DMS 273 treated with DMSO at 0.1 percent for 48 hours (cell line): ENCODE measurements at places on chromosomes 5 and 9.

- DNase-seq = no peak
These were observed 19.5 kb downstream of the SLC22A5 start for GRCh38 chr5:132389051-132389331.

GRCh38 chr5:90134892-90135291, 274.7 kb downstream of the CETN3 start:
- no peak for DNase-seq

DNA sequence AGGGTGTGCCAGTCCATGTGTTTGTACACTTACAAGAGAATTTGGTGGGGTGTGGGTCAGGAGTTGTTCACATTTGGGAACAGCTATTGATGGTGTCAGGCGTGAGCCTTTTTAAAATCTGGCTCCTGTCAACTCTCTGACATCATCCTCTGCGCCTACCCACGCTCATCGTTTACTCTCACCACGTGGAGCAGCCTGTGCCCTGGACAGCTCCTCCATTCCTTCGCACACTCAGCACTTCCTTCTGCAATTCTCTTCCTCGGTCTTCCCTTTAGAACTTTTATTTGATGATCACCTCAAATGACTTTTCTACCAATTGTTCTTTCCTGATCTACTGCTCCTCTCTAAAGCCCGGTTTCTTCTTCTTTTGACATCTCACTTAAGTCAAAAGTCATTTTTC, 42.1 kb upstream of the GNAQ start:
- no peak for DNase-seq

DNA sequence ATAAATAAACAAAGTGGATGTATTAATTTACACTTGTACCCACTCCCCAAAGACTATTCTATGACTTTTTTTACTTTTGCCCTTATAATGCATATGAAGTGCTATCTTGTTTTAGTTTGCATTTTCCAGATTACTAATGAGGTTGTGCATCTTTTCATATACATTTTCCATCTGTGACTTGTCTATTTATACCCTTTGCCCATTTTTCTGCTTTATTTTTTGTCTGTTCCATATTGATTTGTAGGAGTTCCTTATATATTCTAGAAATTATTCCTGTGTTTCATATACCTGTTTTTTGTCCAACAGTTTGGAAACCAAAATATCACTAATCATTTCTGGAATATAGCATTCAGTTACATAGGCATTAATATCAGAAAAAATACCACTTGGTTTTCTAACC, 54.0 kb upstream of the SLC30A5 start:
- no peak for DNase-seq

DNA sequence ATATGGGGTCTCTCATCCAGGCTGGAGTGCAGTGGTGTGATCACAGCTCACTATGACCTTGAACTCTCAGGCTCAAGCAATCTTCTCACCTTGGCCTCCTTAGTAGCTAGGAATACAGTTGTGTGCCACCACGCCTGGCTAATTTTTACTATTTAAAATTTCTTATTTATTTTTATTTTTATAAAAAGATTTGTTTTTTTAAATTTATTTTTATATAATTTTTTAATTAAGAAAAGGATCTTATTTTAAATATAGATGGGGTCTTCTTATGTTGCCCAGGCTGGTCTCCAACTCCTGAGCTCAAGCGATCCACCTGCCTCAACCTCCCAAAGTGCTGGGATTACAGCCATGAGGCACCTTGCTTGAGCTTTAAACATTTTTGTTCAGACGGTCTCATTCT, 2.4 kb upstream of the ZCCHC7 start:
- DNase-seq = no peak

- no peak for DNase-seq
These were observed 20.8 kb downstream of the ENHO start for GRCh38 chr9:34501889-34502425.

- no peak for DNase-seq
These were observed 68.4 kb downstream of the COL27A1 start for GRCh38 chr9:114223564-114224246.

- DNase-seq = no peak
These were observed 72.3 kb downstream of the DAP start for GRCh38 chr5:10688651-10689171.

GRCh38 chr5:127565586-127566270, 48.3 kb downstream of the PRRC1 start:
- no peak for DNase-seq

DNA sequence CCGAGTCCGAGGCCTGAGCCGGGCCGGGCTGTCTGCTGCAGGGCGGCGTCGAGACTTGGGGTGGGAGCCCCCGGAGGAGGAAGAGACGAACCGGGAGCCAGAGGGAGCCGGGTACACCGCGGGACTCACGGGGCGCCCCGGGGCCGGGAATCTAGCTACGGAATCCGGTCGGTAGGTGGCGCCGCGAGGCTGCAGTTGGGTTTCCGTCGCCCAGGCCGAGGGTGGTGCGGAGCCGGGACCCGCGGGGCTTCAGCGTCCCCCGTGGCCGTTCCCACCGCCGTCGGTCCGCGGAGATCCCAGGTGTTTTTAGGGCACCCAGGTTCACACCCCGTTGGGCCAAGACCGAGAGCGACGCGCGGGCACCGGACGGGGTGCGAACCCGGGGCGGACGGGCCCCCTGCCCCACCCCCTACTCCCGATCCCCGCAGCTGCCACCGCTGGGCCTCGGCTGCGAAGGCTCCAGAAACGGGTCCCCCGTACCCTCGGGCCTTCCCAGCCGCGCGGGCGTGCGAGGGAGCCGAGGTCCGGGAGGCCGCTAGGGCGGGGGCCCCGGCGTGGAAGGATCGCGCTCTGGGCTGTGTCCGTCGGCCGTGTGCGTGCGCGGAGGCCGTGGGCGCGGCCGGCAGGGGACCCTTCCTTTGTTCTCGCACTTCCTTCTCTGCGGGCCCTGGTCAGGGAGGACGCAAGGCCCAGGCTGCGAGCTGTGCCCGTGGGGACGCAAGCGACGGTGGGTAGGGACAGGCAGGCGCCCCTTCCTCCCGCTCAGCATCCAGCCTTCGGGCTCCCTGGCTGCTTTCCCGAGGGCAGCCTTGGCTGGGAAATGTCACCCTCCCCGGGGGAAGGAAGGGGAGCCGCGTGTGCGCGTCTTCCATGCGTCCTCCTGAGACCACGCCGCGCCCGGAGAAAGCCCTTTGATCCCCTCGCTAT, 146.6 kb downstream of the GAPVD1 start:
- DNase-seq = no peak

- DNase-seq = no peak
These were observed 257.8 kb downstream of the PLK2 start for GRCh38 chr5:58201922-58202648.

GRCh38 chr5:30183795-30184194, 1009.7 kb upstream of the CDH6 start:
- no peak for DNase-seq

- DNase-seq = no peak
These were observed 72.5 kb downstream of the BASP1 start for GRCh38 chr5:17289681-17290539.

- no peak for DNase-seq
These were observed 30.0 kb upstream of the PLPP1 start for GRCh38 chr5:55564721-55565120.

DNA sequence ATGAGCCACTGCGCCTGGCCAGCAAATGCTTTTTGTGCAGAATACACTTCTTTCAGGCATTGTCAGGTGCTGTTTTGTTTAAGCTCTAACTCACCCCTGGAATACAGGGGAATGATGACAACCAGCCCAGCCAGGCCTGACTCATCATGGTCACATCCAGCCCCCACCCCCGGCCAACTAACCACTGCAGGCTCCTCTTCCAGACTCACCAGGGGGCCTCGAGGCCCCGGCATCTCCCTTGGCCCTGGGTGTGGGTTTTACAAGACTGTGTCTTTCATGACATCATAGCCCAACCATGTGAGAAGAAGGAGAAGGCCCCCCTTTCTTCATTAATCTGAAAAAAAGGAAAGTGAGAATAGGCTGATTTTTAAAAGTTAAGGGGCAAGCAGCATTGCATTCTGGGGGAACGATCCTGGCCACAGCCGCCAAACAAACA, 35.5 kb downstream of the OLFML2A start:
- DNase-seq = no peak

- no peak for DNase-seq
These were observed 289.3 kb downstream of the FANCC start for GRCh38 chr9:95027914-95028852.

DNA sequence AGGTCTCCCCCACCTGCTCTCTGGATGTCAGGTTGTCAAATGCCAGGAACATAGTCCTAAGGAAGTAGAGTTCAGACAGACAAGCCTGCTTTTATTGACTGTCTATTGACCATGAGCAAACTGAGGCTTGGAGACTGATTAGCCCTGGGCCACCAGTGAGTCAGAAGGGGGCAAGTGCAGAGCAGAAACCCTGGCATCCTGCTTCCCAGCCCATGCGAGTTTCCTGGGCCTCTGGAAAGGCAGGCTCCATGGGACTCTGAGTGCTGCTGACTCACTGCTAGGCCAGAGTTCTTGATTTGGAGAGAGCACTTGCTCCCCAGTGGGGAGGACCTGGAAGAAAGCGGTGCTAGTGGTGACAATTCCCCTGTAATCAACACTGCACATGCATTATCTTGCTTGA, 2.8 kb upstream of the HBEGF start:
- DNase-seq = no peak

GRCh38 chr9:33161589-33162132, 5.5 kb downstream of the B4GALT1 start:
- no peak for DNase-seq

DNA sequence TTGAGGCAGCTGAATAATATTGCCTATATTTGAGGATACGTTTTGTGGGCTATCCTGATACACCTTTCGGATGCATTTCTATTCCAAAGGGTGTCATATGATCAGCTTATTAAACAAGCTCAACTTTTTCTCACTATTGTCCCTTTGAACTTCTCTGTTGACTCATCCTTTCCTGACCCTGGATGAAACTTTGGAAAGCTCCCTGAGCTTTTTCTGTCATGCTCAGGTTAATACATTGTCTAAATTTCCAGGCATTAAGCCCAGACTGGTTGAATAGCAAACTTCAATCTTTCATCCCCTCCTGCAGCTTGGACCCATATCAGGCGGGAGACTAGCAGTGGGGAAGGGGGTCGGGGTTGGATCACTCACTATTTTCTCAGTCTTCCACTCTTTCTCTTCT, 104.9 kb upstream of the PTPN3 start:
- no peak for DNase-seq

DNA sequence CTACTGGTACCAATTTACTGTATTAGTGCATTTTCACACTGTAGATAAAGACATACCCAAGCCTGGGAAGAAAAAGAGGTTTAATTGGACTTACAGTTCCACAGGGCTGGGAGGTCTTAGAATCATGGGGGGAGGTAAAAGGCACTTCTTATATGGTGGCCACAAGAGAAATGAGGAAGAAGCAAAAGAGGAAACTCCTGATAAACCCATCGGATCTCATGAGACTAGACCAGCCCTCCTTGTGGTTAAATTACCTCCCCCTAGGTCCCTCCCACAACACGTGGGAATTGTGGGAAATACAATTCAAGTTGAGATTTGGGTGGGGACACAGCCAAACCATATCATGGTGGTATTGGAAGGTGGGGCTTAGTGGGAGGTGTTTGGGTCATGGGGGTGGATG, 56.5 kb upstream of the SPDL1 start:
- DNase-seq = no peak

- DNase-seq = no peak
These were observed 52.5 kb upstream of the ZBTB43 start for GRCh38 chr9:126752376-126752775.

- DNase-seq = no peak
These were observed 67.4 kb downstream of the VCAN start for GRCh38 chr5:83538786-83539462.

GRCh38 chr9:10774051-10774450, 161.2 kb upstream of the PTPRD start:
- DNase-seq = peak; percentile 76

DNA sequence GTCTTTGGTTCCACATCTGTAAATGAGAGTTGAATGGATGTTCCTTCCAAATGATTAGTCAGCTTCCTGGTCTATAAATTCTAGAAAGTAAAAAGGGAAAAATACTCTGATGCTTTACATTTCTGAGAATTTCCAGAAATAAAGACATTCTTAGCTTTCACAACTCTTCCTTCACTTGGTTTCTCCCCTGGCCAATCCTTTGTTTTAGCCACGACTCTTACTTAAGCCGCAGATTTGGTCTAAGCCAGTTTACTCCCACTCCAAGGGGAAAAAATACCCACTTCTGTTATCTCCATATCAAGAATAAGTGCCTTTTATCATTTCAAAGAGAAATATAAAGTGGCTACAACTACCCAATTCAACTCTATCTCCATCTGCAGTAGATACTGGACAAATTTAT, 29.7 kb downstream of the PWWP2A start:
- DNase-seq = no peak

GRCh38 chr5:174542471-174542870, 181.9 kb upstream of the MSX2 start:
- no peak for DNase-seq

- no peak for DNase-seq
These were observed 53.2 kb downstream of the IQGAP2 start for GRCh38 chr5:76456258-76456657.

DNA sequence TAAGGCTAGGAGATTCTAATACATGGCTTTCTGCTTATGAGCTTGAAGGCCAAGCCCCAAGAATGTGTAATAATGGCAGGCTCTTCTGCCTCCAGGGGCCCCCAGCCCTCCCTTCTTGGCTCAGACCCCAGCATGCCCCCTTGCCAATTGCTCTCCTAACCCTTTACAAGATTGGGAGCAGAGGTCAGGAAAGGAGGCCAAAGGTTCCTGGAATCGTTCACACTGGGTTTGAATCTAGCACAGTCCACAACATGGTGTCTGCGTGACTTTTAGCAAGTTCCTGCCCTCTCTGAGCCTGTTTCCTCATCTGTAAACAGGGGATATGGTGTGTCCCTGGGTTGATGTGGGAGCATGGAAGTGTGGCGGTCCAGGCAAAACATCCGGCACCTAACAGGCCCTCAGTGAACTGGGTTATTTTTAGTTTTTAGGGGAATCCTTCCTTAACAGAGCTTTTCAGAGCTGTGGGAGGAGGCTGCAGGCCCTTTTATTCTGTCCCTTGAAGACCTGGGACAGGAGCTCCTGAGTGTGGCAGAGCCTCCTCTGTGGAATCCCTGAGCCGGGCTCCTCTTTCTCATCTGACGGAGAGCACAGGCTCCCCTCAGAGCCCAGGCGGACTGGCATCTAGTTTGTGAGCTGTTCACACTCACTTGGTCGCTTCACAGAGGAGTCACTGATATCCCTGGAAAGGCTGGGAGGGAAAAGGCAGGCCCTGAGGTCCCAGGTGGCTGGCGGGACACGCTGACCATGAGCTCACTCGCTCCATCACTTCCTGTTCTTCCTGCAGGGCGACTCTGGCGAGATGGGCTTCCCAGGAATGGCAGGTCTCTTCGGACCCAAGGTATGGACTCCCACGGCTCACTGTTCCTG, 23.4 kb upstream of the ORM1 start:
- DNase-seq = no peak
